Hypothalamus (tissue), 51 donors: ENCODE measurements at places on chromosomes 3 and 15.

DNA sequence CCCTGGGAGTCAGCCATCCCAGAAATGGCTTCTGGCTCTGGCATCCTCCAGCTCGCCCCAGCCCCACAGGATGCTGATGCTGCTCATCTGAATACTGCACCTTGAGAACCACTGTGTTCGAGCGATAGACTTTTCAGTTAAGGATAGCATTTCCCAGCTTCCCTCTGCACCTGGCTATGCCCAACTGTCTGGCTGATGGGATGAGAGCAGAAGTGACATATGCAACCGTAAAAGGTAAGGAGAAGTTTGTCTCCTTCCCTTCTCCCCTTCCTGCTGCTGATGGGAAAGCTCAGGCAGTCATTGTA is 9.7 kb upstream of the HHATL start:
- no peak for DNase-seq

GRCh38 chr15:67613211-67613610 is 70.7 kb downstream of the MAP2K5 start:
- DNase-seq = no peak

DNA sequence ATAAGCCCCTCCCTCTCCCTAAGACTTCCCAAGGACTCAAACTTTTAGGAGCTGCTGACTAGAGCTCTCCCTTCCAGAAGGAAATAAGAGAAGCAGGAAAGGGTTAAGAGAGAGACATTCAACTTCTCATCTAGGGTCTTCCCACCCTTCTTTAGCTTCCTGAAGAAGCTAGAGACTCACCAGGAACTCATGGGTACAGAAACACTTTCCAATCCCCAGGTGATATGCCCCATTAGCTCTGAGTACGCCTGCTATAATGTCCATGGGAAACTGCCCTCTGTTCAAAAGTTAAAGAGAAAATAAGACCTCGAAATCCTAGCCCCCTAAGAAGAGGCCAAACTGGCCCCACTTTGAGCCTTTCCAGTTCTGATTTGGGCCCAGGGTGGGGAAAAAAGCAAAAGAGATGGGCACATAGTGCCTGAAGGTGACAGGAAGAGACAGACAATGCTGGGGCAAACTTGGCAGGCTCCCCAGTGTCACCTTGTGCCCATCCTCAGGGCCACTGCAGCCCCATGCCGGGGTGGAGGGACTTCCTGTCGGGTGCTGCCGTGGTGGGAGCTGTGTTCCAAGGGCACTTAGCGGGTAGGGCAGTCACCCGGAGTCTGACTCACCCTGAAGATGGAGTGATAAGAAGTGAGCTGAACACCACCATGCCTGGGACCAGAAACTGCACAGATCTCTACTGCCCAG is 29.5 kb downstream of the CCDC12 start:
- no peak for DNase-seq

DNA sequence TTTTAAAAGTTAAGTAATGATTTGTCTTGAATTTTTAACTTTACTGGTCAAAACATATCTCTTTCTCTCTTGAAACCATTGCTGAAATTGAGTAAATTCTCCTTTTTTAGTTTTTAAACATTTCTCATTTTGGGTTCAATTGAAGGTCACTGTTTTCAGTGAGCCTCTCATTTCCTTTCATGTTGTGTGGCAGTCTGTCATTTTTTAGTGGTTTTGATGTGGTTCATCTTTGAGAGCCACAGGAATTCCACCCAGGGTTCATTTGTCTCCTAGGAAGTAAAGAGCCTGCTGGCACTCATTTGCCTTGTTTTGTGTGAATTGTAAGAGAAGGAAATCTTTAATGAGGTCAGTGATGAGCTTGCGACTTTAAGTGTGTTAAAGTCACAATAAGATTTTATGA is 10.4 kb downstream of the CLDN11 start:
- no peak for DNase-seq

- DNase-seq = no peak
These were observed 52.4 kb downstream of the COPS2 start for GRCh38 chr15:49103002-49103401.

DNA sequence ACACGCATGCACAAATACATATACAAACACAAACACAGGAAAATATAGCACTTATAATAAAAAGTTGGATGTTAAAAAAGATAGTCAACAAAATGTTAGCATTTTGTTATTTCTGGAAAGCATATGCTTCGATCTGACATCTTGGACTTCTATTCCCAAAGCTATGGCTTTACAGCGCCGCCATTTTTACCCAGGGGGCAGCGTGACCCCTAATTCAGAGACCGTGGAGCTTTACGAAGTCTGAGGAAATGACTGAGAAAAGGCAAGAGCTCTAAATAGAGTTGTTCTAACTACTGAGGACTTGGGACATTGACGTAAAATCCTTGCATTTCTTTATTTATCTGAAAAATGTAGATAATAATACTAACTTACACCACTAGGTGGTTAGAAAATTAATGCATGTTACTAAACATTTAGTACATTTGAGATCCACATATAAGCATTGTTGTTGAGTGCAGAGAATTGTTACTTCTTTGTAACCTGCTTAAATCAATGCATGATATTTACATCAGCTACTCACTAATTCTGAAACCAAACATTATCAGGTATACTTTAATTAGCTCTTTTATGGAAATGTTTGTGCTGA is 155.4 kb downstream of the TP63 start:
- no peak for DNase-seq

GRCh38 chr15:88619796-88620195 is 1.3 kb upstream of the AEN start:
- DNase-seq = no peak

DNA sequence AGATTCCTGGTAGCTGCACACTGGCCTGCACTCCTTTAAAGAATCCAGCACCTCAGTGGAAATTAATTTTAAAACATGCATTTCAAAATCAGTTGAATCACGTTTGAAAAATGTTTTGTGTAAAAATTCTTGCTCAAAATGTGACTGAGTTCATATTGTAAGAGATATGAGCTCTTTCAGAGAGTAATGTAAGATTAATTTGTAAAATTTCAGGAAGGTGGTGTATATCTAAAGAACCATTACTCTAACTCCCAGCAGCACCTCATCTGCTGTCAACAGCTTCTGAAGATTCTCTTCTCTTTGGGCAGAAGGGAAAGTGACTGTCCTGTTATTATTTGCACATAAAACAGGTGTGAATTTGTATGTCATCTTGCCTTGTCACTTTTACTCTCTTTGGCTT is 97.5 kb upstream of the PLXNA1 start:
- DNase-seq = no peak

GRCh38 chr15:74839526-74840395 is 3.2 kb downstream of the ULK3 start:
- DNase-seq = no peak

- no peak for DNase-seq
These were observed 2.6 kb downstream of the SEMA7A start for GRCh38 chr15:74431116-74431515.

DNA sequence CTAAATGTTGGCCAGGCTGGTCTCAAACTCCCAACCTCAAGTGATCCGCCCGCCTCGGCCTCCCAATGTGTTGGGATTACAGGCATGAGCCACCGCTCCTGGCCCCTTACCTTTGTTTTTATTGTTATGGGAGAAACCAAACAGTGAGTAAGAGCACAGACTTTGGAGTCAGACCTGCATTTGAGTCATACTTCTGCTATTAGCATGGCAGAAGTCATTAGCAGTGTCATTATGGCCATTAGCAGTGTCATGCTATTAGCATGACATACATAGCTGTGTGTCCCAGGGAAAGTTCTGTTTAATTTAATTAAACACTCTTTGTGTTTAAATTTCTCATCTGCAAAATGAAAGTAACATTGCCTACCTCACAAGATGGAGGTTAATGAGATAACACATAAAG is 54.8 kb downstream of the SQOR start:
- DNase-seq = no peak

GRCh38 chr15:39593656-39594445 is 13.0 kb downstream of the THBS1 start:
- DNase-seq = no peak

DNA sequence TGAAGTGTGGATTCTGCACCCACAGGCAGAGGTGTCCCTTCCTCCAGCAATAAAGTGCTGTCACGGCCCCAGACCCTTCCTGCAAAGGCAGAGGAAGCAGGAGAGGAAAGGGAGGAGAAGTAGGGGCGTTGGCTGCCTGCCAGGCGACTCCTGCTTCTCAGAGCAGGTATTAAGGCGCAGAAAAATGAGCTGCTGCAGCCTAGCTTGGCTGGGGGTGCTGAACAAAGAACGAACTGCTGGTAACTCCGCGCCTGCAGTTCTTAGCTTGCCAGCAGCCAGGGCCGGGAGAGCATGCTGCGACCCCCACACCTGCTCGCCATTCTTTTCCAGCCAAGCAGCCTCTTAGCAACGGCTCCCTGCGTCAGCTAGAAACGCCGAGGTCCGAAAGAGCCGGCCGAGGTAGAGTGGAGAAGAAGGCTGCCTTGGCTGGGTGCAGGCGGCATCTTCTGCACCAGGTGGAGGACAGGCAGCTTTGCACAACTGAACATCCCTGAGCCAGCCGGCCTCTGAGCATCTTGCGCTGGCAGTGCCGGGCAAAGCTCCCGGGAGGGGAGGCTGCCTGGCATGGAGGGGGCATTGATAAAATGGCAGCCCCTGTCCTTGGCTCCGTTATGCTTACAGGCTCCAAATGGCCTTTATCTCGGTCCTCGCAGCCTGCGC is 296.0 kb downstream of the MEX3B start:
- DNase-seq = no peak

DNA sequence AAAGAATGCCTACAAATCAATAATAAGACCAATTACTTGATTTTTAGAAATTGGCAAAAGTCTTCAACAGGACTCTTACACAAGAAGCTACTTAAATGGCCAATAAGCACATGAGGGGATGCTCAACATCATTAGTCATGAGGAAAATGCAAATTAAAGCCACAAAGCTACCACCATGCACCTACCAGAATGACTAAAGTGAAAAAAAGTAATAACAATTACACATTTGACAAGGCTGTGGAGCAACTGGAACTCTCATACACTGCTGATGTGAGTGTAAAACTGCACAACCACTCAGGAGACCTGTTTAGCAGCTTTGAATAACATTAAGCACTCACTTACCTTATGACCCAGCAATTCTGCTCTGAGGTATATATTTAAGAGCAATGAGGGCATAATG is 68.4 kb downstream of the PPCDC start:
- no peak for DNase-seq

DNA sequence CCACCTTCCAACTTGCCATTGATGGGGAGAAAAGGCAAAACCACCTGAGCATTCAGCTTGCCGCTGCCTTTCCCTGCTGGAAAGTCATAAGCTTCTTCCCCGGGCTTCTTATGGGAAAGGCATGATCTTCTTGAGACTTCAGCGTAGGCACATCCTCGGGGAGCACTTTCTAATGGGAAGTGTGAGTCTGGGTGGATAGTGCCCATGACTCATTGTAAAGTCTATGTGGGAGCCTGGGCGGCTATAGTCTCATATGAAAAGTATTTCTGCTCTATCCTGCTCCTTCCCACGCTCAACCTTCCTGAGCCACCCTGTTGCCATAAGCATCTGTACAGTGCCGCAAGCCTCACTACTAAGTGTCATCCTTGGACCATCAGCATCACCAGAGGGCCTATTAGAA is 309.9 kb upstream of the THBS1 start:
- no peak for DNase-seq

- DNase-seq = no peak
These were observed 15.2 kb downstream of the TGFBR2 start for GRCh38 chr3:30621576-30621975.

DNA sequence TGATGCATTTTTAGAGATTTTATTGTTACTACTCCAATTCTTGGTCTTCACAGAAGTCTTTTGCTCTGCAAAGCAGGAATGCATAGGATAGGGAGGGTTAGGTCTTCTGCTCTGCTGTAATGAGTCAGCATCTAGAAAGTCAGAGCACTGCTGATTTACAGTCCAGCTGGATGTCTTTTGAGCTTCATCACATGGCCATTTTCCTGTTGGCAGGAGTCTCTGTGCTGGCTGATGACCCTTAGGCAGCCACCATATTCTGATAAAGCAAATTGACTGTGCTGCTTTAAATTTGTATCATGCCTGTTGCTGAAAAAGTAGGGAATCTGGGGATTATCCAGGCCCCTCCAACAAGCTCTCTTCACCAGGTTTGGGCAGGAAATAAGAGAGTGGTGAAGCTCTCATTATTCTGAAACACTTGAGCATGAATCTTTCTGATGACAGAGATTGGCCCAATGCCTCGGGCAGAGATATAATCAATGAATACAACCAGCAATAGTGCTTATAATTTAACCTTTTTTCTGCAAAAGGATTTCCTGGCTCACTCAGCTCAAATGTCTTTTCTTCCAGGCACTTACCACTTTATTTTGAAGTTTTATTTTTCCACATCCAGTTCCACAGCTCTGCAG is 9.7 kb upstream of the CRBN start:
- DNase-seq = no peak

DNA sequence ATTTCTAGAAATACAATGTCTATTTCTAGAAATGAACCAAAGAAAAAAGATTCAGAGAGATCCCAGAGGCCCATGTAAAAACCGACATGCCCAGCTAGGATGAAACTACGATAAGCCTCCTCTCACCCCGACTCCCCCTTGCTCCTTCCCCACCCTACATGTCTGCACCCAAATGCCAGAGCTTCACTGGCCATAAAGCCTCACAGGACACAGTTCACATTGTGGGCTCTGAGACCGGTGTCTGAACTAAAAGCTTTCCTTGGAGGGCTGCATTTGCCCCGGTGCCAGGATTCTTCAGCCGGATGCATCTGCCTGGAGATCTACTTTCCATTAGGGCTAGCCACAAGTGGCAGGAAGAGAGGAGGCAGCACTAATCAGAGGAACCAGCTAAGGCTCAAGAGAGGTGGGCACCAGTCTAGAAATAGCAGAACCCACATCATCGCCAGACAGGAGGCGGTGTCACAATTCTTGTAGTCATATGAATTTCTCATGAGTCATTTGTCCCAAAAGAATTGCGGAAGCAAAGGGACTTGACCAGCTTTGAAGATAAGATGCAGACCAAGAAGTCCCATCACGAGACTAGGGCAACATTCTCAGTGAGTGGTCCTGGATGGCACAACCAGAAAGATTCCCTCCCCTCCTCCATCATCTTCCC is 353.6 kb downstream of the NTRK3 start:
- no peak for DNase-seq

DNA sequence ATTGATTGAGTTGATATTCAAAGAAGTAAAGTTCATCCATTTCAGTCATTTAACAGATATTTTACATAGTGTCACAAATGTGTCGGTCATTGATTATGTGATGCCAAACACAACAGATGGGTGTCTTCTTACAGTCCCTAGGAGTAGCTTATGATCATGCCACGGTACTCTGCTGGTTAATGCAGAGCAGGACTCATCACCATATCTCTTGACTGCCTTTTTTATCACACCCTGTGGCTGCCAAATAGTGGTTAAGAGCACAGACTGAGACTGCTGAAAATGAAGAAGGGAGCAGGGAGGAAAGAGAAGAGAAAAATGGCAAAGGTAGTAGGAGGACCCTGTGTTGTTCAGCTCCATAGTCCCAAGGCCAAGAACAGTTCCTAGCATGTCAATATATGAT is 12.8 kb upstream of the TIMMDC1 start:
- no peak for DNase-seq

DNA sequence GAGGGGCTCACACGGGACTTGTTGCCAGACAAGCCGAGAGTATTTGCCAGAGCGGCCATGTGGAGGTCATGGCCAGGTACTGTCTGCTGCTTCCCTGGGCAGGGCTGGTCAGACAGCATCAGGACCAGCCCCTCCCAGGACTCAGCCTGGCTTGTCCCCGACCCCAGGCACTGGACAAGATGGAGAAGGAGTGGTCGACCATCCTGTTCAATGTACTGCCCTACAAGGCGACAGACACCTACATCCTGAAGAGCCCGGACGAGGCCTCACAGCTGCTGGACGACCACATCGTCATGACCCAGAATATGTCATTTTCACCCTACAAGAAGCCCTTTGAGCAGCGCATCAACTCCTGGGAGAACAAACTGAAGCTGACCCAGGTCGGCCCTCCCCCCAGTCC is 38.6 kb downstream of the DNAH1 start:
- no peak for DNase-seq

- no peak for DNase-seq
These were observed 11.4 kb upstream of the SPTBN5 start for GRCh38 chr15:41905036-41905793.
